ENCODE measurements at places on chromosomes 7 and 10.
A peak's percentile ranks its signal among the peaks of the same experiment; 100 is the strongest.

DNA sequence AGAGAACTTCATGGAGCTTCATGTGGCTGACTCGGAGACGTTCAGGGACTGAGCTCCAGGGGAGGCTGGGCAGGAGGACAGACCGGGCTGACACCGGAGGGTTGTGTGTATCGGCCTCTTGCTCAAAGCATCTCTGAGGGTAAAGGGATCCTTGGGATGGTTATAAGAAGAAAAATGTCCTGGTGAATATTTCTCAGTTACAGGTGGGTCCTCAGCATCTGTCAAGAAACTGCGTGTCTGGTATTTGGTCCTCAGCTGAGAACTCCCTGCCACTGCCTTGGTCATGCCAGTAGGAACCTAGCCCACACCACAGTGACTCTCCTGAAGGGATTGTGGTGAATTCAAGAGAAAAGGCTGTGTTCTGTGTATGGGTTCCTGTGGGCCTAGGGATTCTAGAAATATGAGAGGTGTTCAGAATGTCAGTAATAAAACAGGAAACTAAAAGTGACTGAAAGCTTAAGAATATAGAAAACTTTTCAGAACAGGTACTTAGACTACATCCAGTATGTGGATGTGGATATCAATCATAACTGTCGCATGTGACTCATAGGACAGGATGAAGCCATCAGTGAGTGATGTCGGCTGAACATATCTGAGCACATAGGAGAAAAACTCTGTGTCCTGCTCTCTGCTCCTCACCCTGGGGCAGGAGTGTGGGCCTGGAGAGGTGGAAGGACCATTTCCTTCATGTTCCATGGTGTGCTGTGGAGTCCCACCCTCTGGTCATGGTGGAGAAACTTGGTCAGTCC, 28.4 kb downstream of the MBL2 start:
- peaks cover 3% of the 10 kb centered on the region for H3K36me3 ChIP-seq
- H3K27me3 ChIP-seq = peaks cover 4% of the 10 kb centered on the region
- H3K27ac ChIP-seq = no peak overlapping the region
- no peak overlapping the region for H3K4me3 ChIP-seq

GRCh38 chr10:21347785-21348170, 177.7 kb downstream of the SKIDA1 start:
- H3K27me3 ChIP-seq = no peaks in the 10 kb centered on the region
- H3K36me3 ChIP-seq = no peaks in the 10 kb centered on the region
- H3K4me1 ChIP-seq = peaks cover 3% of the 10 kb centered on the region
- DNase-seq = no peak
- H3K27ac ChIP-seq = no peak overlapping the region
- H3K4me3 ChIP-seq = no peak overlapping the region

GRCh38 chr7:106812027-106812643, 52.9 kb upstream of the PIK3CG start:
- H3K27me3 ChIP-seq = peaks cover 2% of the 10 kb centered on the region
- no peaks in the 10 kb centered on the region for H3K36me3 ChIP-seq
- no peak for DNase-seq
- no peak overlapping the region for H3K27ac ChIP-seq

- peaks cover 25% of the 10 kb centered on the region for H3K36me3 ChIP-seq
- peaks cover 12% of the 10 kb centered on the region for H3K27me3 ChIP-seq
- peak; percentile 71 for DNase-seq
Measured at GRCh38 chr7:44796034-44796503, 412 bp upstream of the PPIA start.

DNA sequence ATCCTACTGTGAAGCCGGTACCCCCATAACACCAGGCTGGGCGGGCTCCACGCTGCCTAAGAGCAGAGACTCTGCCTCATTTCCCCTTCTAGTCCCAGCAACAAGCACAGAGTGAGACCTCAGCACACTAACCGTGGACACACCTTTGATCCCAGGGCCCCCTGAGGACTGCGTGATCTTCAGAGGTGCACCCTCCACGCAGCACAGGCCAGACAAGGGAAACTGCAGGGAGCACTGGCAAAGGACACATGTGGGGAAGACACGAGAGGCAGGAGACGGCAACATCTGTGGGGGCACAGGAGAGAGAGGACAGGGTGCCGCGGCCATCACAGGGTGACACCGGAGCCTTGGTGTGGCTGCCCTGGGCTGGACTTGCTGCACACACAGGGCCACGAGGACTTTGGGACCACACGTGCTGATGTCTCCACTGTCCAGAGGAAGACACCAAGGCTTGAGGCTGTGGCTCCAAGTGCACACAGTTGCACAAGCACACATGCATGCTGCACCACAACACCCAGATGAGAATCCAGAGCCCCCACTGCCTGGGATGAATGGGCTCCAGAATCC, 128.8 kb downstream of the PTPRN2 start:
- no peak for DNase-seq
- H3K27me3 ChIP-seq = peaks cover 23% of the 10 kb centered on the region
- H3K4me3 ChIP-seq = peak overlapping the region; percentile 37
- H3K36me3 ChIP-seq = peaks cover 25% of the 10 kb centered on the region

GRCh38 chr10:51667678-51668335, 31.6 kb downstream of the CSTF2T start:
- peaks cover 3% of the 10 kb centered on the region for H3K4me1 ChIP-seq
- no peaks in the 10 kb centered on the region for H3K36me3 ChIP-seq
- no peak overlapping the region for H3K4me3 ChIP-seq
